ENCODE measurements at places on chromosomes 6 and 20.

DNA sequence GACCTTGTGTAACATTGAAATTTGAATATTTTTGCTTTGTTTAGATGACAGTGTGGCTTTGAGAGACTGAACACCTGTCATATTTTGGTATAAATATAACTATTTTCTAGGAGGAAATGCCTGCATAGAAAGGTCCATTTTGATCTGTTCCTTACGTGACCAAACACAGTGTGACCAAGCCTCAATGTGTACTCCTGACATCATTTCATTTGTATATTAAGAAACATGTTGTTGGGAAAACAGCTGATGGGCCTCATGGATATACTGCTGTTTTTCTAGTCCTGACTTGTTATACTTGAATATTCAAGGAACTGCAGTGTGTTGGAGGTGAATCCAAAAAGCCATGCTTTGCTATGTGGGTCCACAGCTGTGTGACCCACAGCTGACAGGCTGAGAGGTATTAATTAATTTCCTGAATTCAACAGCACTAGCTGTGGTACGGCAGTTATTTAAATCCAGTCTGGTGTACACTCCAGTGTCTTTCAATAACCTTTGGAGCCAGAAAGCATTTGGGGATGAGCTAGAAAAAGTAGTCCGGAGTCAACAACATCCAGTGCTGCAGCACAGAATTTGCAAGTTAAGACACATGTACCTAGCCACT, 18.9 kb downstream of the NCOA7 start:
- DNase-seq: no peak

- DNase-seq: no peak
Observed at GRCh38 chr6:128240024-128240428, 280.4 kb downstream of the PTPRK start.

DNA sequence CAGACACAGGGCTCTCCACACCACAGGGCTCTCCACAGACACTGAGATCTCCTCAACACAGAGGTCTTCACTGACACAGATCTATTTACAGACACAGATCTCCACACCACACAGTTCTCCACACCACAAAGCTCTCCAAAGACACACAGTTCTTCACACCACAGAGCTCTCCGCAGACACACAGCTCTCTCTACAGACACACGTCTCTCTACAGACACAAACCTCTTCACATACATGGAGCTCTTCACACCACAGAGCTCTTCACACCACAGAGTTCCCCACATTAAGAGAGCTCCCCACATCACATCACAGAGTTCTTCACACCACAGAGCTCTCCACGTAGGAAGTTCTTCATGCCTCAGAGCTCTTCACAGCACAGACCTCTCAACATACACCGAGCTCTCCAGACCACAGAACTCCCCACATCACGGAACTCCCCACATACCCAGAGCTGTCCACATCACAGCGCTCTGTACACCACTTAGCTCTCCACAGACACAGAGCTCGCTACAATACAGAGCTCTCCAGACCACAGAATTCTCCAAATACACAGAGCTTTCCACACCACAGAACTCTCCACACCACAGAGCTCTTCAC, 53.9 kb downstream of the ERMARD start:
- DNase-seq: no peak

- DNase-seq: peak; percentile 3
Observed at GRCh38 chr20:12762725-12763124, 246.0 kb upstream of the SPTLC3 start.

DNA sequence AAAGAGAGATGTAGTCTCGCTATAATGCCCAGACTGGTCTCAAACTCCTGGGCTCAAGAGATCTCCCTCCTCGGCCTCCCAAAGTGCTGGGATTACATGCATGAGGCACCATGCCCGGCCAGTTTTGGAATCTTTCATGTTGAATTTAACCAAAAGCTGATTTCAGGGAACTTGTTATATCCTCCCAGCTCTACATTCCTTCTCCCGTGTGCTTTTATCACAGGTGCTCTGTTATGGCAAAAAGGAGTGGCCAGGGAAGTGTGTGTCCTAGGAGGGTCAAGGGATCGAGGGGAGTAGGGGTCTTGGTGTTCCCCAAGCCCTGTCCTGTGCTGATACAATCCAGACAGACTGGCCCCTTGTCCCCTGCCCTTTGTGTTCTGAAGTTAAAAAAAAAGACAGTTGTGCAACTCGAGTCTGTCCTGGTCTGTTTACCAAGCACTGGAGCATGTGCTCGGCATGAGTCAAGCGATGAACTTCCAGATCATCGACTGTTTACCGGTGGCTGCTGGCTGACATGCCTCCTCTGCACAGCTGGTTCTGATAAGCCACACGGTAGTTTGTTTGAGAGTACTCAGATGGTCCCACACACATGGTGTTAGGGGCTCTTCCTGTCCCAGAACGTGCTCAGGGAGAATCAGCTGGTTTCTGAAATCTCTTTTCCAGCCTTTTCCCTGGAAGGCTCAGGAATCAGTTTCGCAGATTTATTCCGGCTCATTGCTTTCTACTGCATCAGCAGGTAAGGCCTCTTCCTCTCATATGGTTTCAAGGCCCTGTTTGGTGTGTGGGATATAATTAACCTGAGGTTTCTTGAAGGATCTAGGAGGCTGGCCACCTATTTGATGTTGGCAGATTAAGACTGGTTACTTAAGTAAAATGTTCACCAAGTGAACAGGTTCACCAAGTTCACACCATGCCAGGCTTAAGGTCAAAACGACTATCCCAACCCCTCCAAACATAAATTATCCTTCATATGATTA, 52.6 kb upstream of the NAA20 start:
- peak; percentile 64 for DNase-seq

DNA sequence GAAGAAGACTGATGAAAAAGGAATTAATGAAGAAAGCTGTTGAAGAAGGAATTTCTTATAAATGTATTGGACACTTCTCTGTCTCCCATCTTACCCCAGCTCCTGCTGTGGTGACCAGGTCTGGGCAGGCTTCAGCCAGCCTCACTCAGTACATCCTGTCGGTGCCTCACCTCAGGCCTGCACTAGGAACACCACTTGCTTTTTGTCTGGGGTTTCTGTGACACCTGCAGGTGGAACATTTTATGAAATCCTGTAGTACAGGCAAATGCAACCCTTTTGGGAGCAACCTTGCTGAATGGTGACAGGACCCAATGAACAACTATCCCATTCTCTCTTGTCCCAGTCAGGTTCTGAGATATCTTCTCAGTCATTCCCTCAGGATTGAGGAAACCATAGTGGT, 129.7 kb downstream of the PRDM13 start:
- no peak for DNase-seq
